CD4-positive, alpha-beta T cell (primary cell): ENCODE measurements at places on chromosomes 12 and 14.
A peak's percentile ranks its signal among the peaks of the same experiment; 100 is the strongest.

DNA sequence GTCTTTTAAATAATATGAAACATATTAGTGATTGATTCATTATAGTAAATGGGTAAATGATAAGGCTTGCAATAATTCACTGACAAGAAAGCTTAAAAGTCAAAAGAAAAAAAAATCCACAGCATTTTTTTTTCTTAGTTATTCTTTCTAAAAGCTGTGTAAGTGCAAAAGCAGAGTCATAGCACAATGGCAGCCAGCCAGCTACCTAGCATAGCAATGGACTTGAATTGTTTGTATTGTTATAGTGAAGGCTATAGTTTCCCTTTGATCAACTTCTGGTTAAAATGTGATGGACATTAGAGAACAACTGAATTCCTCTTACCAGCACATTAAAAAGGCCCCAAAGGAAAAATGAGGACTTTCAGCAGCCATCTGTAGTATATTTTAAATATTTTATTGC lies 232.1 kb downstream of the NAV3 start:
- DNase-seq, result no peak

DNA sequence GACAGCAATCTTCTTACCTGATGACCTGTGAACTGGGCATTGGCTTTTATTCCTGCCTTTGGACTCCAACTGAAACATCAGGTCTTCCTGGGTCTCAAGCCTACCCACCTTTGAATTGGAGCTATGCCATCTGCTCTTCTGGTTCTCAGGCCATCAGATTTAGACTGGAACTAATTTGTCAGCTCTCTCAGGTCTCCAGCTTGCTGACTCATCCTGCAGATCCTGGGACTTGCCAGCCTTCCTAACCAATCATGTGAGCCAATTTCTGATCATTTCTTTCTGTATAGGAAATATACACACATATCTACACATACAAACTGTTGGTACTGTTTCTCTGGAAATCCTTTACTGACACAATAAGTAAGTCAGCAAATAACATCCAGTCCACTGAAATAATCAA lies 65.3 kb upstream of the TSPAN8 start:
- no peak for DNase-seq

GRCh38 chr14:53772936-53773335 lies 183.7 kb downstream of the BMP4 start:
- DNase-seq, result no peak

DNA sequence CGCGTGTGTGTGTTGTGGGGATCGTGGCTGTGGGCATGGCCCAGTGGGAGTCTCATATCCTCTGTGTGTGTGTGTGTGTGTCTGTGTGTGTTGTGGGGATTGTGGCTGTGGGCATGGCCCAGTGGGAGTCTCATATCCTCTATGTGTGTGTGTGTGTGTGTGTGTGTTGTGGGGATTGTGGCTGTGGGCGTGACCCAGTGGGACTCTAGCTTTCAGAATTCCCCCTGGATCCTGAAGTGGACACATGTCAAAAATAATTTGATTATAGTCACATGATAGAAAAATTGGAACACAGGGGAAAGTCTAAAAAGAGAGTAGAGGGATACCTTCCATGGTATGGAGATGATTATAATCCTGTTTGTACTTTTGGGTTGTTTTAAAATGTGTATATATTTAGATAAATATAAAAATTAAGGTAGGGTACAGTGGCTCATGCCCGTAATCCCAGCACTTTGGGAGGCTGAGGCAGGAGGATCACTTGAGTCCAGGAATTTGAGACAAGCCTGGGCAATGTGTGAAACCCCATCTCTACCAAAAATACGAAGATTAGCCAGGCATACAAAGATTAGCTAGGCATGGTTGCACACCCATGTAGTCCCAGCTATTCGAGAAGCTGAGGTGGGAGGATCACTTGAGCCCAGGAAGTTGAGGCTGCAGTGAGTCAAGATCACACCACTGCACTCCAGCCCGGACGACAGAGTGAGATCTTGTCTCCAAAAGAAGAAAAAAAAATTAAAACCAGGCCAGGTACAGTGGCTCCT lies 11.0 kb downstream of the PAPLN start:
- no peak for DNase-seq

DNA sequence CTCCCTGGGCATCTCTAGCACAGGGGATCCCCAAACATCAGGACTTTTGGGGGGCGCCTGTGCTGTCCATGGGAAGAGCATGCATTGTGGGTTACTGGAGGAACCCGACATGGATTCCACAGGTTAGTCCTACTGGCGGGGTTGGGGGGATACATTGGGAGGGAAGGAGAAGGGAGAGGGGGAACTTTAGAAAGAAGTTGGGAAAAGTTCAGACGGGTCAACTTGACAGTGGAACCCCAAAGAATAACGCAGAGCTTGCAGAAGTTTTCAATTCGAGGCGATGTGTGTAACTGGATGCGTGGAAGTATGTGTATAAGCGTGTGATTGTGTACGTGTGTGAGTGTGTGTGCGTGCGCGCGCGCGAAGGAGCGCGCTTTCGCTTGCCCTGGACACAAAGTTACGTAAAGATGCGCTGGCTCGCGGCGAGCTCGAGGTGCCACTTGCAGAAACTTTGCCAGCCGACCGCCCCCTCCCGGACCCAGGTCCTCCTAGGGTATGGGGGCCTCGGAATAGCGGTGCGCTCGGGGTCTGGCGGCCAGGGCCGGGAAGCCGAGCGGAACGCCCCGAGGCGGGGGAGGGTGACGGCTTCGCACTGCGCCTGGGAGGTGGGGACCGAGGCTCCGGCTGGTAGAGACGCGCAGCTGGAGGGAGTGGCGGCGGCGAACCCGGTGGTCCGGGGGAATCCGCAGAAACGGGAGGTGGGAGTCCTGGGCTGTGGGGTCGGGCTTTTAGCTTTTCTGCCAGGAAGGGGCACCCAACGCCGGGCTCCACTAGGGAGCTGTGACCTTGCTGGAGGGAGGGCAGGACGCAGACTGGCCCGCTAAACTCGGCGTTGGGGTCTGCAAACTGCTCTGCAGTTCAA lies 669 bp downstream of the RFX4 start:
- DNase-seq, result no peak

- no peak for DNase-seq
Observed at GRCh38 chr14:76782885-76783566, 21.8 kb downstream of the VASH1 start.

GRCh38 chr12:27772328-27773049 lies 7.5 kb upstream of the KLHL42 start:
- DNase-seq, result no peak

DNA sequence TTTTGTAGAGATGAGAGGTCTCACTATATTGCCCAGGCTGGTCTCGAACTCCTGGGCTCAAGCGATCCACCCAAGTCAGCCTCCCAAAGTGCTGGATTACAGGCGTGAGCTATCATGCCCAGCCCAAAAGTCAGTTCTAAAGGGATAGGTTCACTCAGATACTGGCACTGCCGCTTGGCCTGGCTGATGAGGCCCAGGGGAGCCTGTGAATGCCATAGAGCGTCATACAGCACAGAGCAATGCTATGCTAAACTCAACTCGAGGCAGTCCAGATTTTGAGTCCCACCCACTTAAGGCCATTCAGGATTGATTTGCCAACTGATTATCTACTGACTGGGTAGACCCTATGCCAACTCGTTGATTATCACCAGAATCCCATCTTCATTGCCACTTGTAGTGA lies 179.4 kb downstream of the ESR2 start:
- no peak for DNase-seq

DNA sequence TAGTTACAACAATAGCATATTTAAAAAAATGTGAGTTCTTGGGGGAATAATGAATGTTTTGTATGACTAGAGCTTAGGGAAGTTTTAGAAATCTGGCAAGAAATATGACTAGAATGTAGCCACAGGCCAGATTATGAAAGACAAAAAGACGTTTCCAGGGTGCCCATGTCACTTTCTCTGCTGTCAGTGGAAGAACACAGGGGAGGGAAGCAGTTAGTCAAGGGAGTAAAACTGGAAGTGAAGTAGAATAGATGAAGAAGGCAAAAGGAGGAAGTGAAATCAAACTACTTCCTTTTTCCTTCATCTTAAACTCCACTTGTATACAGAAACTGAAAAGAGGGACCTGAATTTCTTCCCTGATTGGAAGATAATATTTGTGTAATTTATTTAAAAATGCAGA lies 81.2 kb upstream of the ATP2B1 start:
- DNase-seq, result no peak

GRCh38 chr12:87687362-87687761 lies 341.8 kb downstream of the C12orf50 start:
- DNase-seq, result no peak

- DNase-seq, result no peak
Observed at GRCh38 chr12:79961411-79961810, 26.5 kb upstream of the PPP1R12A start.

DNA sequence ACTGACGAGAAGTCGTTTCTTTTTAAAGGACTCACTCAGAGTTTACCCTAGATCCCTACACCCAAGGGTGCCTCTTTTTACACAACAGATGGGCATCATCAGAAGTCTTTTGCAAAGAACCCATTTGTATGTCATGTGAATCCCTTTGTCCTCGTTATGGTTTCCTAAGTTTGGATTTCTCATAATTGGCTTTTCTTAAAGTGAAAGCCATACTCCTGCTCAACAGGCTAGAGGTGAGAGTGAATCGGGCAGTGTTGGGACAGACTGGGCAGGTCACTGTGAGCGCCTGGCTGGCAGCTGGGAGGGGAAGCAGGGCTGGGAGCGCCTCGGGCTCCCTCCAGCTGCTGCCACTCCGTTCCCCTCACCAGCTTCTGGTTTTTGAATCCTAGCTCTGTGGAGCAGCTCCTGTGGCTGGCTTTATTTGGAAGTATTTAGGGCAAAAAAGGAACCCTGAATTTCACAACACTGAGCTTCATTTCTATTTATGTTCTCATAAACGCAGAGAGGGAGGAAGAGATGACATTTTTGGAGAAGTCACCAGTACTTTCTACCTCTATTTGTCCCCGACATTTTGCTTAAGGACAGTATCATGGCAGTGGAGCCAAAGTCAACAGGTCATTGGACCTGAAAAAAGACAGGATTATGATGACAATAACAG lies 63.8 kb upstream of the ACTN1 start:
- DNase-seq, result no peak

DNA sequence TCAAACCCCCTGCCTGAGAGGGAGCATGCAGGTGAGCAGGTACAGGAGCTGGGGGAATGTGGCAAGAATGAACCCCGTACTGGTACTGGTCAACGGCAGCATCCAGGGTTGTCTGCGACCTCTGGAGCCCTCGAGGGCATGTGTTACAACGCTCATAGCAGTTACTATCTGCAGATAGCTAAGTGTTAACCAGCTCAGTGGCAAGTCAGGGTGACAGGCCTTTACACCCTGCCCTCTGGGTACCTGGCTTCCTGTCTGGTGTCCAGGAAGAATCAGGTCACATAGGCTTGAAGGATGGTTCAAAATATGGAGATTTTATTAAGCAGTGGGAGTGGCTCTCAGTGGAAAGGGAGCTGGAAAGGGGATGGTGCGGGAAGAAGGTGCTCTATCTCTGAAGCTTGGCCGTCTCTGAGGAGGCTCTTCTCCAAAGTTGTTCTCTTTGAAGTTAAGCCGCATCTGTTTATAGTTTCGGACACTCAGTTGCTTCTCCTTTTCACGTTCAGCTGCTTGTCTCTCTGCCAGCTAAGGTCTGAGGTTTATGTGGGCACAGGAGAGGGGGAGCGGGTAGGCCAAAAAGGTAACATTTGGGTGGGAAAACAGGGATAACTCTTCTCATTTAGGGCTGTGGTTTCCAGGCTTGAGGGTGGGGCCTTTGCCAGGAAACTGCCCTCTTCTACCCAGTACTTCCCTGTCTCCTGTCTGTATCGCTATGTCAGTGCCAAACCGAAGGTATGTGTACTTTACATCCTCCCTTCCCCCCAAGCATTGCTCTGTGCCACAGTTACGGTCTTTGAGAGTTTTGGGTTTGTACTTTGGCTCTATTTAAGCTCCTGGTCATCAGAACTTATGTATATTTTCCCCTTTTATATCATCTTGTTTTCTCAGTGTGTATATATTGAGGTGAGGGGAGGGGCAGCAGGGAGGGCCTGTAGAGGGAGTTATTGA lies 305.8 kb downstream of the RGS6 start:
- no peak for DNase-seq

DNA sequence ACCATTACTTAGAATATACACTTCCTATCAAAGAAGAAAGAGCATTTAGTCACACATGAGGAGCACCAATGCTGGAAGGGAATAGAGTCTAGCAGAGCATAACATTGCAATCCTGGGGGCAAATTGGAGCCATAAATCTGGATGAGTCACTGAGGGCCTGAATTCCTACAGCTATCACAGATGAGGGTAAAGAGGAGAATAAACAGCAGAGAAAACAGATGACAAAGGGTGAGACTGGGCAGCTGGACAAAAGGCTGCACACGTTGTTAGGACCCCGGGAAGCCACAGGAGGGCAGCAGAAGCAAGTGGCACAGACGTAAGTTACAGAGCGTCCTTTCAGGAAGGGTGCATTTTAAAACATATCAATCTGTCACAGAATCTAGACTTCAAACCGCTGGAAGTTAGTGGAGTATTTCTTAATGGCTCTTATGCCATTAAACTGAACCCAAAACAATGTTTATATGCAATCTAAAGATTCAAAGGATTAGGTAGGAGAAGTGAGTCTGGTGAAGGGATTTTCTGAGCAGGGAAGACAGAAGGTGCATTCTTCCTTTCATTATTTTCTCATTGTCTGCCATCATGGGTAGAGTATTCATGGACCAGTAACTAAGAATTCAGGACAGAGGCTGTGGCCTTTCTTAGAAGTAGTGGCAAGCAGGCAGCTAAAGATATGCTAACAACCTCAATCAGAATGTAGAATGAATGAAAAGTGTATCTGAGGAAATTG lies 159.8 kb upstream of the DAAM1 start:
- DNase-seq, result peak; percentile 31

- no peak for DNase-seq
Observed at GRCh38 chr14:56205881-56206280, 87.7 kb downstream of the PELI2 start.

DNA sequence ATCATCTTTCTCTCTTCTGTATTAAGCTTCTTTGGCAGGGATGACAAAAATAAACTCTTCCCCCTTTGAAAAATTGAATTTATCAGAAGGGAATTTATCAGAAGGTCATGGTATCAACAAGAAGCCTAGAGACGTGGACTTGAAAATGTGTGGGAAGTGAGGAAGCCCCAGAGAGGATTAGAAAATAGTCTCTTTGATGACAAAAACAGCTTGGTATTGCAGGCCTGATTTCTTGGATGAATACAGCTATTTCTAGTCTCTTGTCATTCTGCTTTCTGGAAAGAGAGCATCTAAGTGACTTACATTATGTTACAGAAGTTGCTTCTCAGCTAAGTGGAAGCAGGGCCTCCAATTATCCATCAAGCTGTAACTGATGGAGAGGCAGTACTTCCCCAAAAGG lies 111.1 kb downstream of the KITLG start:
- DNase-seq, result no peak
